Activated CD4-positive, alpha-beta T cell treated with anti-CD3 and anti-CD28 coated beads, Interleukin-2, amount 10 ng/mL, durations not matched to agents 7 days and 5 days (primary cell): ENCODE measurements at places on chromosomes 13 and 19.

DNA sequence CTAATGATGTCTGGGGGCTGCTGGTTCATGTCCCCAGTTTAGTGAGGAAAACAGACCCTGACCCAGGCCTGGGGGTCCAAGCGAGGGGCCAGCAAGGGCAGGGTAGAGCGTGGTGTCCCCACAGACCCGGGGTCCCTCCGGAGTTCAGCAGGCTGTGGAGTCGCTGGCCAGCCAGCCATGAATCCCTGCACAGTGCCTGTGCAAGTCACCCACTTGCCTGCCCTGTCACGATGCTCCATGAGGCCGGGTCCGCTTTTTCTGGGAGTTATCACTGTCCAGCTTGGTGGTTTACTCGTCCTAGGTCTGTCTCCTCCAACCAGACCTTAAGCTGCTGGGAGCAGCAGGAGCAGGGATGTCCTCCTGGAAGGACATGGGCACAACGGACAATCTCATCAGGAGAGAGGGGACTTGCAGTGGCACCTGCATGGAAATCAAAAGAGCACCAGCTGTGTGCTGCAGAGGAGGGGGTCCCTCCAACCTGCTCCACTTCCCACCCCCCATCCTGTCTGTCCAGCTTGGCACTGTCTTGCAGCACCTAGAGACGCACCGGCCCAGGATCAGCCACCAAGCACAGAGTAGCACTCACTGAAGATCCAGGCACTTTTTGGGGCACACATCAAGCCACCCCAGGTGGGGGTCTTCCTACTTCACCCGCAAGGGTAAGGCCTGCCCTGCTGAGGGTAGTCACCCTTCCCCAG, 121.8 kb downstream of the URI1 start:
- DNase-seq = no peak

DNA sequence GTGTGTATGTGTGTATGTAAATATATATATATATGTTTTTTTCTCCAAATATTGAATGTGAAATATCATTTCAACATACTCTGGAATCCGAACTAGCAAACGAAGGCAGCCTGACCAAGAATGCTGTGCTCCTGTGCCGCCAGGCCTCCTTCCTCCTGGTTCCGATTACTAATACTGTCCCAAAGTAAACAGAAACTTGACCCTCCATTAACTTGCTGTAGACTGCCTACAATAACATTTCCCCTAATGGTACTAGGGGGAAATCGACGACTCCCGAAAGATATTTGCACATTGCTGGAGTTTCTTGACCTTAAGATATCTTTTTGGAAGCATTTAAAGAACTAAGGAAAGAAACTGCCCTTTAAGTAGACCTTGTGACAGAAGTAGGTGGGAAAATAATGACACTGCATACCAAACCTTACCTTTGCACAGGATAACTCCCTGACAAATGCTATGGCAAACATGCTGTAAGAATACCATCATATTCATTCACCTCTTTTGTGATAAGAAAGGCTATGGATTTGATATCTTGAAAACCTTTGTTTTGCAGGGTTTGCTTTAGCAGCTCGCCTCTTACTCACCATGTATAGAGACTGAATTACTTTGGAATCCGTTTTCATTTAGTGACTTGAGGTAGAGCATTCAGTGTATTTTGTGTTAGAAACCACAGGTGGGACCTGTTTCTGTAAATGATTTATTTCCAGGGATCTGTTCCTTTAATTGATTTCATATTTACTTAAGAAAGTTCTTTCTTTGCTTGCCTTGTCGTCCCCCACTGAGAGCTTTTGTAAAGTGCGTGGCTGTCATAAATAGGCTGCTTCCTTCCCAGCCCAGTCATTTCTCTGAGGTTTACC, 80.1 kb downstream of the KLF5 start:
- DNase-seq = no peak

DNA sequence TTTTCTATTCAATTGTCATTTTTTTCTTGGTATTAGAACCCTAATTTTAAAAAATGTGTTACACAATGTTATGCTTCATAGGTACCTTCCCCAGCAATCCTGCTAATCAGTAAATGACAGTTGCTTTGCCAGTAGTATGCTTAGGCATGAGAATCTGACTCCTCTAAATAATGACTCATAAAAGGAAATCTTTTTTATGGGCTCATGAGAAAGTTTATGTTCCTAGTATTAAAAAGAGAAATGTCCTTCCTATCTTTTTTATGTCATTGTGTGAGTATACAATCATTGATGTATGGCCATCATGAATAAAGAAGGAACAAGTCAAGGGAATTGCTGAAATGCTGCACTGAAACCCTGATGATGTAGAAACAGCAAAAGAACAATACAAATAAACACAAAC, 1237.7 kb upstream of the PCDH20 start:
- no peak for DNase-seq

DNA sequence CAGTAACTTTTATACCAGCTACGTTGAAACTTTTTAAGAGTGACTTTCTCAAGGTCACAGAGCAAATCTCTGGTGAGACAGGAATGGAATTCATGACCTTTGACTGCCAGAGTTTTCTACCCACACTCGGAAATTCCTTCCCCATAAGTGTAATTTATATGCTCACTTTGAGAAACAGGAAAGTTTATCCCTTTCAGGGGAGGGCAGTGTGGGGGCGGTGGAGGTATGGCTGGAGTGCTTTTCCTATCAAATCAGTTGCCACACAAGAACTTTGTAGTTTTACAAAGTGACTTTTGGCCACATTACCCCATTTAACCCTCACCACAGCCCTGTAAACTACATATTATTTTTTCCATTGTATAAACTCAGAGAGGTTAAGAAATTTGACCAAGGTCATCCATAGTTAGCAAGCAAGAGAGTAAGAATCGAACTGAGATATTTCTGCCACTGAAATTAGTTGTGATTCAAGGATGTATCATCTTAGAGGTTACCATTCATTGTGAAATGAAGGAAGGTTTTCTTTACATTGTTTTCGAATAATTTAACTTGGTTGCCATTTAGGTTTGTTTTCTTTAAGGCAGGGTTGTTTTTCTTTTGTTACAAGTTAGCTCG, 5.9 kb downstream of the KLF12 start:
- no peak for DNase-seq

DNA sequence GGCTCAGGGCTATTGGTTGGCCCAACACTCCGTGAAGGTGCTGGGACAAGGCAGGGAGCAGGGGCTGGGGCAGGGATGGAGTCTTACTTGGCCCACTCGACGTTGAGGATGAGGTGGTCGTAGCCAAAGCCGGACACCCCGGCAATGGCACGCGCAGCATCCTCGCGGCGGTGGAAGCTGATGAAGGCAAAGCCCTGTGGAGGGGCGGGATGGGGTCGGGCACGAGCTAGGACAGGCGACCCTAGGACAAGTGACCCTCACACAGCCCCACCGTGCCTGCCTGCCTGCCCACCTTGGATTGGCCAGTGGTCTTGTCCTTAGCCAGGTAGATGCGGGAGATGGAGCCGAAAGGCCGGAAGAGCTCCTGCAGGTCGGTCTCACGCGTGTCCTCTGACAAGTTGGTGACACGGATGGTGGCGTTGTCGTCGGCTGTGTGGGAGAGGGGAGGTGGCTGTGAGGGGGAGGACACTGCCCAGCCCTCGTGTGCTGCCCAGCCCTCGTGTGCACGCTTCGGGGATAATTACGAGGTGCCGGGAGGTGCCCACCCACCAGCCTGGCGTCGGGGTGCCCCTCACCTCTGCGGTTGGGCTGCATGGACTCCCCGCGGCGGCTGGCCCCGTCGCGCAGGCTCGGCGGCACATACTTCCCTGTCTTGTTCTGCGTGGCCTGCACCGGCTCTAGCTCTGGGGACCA, 4.0 kb downstream of the P2RY11 start:
- no peak for DNase-seq
